ENCODE measurements at places on chromosomes 13 and 19.
A peak's percentile ranks its signal among the peaks of the same experiment; 100 is the strongest.

GRCh38 chr19:32880622-32881021 lies 11.1 kb upstream of the SLC7A9 start:
- no peak for DNase-seq

GRCh38 chr13:66225072-66225471 lies 1005.1 kb downstream of the PCDH9 start:
- no peak for DNase-seq

- no peak for DNase-seq
Observed at GRCh38 chr19:29529646-29530539, 4.1 kb downstream of the VSTM2B start.

- DNase-seq: no peak
Observed at GRCh38 chr19:32174386-32175113, 170.9 kb upstream of the ZNF507 start.

DNA sequence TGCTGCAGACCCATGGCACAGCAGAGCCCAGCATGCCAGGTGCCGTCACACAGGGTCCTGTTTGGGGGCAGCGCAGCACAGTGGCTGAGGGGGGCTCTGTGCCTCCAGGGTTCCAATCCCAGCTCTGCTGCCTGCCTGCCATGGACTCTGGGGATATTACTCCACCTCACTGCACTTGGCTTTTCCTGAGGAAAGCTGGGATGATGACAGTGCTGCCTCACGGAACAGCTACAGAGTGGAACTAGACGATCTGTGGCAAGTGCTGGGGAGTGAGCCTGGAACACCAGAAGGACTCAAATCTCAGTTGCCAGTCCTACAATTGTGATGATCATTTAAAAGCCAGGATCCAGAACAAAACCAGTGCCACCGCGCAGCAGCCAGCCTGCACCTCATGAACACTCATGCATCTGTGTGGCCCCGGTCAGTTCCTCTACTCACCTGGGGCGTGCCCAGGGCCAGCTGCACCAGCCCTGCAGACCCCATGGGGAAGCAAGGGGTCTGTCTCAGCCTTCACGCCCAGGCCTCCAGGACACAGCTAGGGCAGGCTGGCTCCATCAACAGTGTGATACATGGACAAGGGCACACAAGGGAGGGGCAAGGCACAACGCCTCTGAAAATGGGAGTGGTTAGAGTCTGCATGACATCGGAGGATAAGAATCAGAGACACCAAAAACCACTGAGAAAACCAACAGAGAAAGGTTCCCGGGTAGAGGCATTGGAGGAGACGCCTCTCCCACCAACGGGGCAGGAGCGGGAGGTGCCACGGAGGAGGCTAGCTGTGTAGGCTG lies 55.2 kb downstream of the ATP7B start:
- DNase-seq: no peak

DNA sequence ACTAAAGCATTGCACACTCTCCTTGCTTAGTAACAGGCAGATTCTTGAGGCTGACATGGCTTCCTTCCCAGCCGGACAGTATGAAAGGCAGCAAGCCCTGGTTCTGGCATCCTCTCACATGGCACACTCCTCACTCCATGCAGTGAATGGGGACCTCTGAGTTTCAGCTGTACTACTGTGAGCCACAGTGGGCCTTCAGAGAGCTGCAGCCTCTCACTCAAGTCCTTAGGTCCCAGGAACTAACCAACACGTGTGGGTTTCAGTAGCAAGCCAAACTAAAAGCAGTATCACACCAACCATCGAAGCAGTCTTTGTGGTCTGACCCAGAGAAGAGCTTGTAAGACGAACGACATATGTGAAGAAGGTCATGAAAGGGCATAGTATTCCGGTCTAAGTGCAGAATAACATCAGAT lies 128.2 kb downstream of the TBC1D4 start:
- no peak for DNase-seq

- no peak for DNase-seq
Observed at GRCh38 chr13:96299235-96299634, 209.3 kb downstream of the HS6ST3 start.

- DNase-seq: no peak
Observed at GRCh38 chr13:20035130-20035529, 76.6 kb downstream of the ZMYM2 start.

DNA sequence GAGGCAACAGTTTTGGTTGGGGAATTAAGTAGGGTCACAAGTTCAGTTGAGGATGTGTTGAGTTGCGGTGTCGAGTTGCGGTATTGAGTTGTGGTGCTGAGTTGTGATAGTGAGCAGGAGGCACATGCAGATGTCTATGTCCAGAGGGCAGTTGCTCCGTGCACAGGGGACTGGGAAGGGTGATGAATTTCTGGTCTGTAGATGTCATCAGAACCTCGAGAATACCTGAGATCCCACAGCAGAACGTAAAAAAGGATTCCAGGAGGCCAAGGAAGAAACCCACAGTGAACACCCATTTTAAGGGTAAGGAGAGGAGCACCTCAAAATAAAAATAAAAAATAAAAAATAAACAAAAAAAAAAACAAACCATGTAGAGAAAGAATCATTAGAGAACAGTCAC lies 354.4 kb upstream of the ARGLU1 start:
- DNase-seq: no peak

DNA sequence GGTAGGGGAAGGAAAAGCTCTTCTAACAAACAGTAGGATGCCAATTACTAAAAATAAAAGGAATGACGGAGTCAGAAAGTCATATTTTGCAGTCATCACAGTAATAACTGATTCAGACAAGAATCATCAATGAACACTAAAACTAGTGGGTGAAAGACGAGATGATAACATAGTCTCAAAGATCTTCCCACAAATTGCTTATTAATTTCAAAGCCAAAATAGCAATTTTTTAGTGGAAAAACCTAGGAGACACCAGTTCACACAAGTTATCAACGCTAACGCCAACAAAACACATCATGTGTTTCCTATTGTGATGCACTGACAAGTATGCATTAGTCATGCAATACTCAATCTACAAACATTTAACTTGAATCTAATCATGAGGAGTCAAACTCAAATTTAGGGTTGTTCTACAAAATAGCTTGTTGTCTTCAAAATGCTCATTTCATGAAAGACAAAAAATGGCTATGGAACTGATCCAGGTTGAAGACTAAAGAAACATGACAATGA lies 18.6 kb downstream of the ZNF233 start:
- no peak for DNase-seq

GRCh38 chr13:106115081-106115480 lies 420.4 kb downstream of the EFNB2 start:
- DNase-seq: no peak

- DNase-seq: no peak
Observed at GRCh38 chr13:111283457-111283856, 37.0 kb upstream of the TEX29 start.

- DNase-seq: no peak
Observed at GRCh38 chr13:60790620-60791019, 393.6 kb downstream of the TDRD3 start.

DNA sequence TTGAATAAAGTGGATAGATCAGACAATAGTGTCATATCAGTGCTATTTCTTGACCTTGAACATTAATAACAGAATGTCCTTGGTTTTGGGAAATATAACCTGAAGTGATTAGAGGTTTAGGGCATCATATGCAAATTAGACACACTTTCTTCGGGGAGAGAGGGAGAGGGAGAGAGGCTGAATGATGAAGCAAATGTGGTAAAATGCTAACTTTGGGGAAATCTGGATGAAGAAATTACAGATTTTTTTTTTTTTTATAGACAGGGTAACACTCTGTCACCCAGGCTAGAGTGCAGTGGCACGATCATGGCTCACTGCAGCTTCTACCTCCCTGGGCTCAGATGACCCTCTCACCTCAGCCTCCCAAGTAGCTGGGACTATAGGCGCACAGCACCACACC lies 3.9 kb upstream of the NCR1 start:
- DNase-seq: peak; percentile 17

DNA sequence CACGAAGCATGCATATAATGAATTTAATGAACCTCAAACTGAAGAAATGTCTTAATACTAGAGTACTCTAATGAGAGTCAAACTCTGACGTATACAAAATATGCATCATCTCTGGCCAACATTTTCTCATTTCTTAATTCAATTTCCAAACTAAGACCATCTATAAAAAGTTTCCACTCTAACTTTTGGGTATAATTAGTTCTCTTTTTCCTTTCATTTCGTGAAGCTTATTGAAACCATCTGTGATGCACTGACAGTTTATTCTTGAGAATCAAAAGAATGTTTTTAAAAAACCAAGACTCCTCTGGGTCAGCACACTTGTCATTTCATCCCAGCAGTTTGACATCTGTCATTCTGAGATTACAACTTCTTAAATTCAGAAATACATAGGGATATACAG lies 90.0 kb downstream of the CAB39L start:
- DNase-seq: no peak

- DNase-seq: peak; percentile 6
Observed at GRCh38 chr13:91238036-91238435, 109.5 kb upstream of the MIR17HG start.

DNA sequence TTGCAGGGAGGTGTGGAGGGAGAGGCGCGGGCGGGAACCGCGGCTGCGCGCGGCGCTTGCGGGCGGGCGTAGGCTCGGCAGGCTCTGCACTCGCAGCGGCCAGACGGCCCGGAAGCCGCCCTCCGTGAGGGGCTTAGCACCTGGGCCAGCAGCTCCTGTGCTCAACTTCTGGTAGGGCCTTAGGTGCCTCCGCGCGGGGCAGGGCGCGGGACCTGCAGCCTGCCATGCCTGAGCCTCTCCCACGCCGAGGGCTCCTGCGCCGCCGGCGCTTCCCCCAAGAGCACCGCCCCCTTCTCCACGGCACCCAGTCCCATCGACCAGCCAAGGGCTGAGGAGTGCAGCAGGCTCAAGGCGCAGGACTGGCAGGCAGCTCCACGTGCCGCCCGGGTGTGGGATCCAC lies 940.8 kb upstream of the PCDH9 start:
- DNase-seq: no peak

DNA sequence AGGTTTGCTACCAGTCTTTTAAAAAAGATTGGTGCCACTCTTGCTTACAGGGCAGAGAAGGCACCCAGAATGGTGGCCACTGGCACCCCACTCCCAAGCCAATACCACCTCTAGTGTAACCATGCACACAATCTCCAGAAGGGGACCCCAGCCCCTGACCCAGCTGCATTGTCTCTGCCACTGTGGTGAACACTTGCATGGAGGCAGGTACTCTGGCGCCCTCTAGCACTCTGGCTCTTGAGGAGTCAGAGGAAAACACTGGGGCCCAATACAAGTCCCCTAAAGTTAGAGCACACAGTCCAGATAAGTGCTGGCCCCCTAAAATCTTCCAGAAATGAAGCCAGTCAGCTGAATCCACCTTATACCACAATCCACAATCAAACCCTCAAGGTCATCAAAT lies 6.0 kb downstream of the ERVV-1 start:
- DNase-seq: no peak

GRCh38 chr13:100483841-100484381 lies 104.7 kb downstream of the GGACT start:
- DNase-seq: no peak

GRCh38 chr19:53880711-53881481 lies 1.1 kb upstream of the PRKCG start:
- DNase-seq: peak; percentile 37

GRCh38 chr13:21218351-21219035 lies 42.0 kb downstream of the MRPL57 start:
- no peak for DNase-seq

GRCh38 chr19:34128558-34129250 lies 43.6 kb upstream of the LSM14A start:
- no peak for DNase-seq

DNA sequence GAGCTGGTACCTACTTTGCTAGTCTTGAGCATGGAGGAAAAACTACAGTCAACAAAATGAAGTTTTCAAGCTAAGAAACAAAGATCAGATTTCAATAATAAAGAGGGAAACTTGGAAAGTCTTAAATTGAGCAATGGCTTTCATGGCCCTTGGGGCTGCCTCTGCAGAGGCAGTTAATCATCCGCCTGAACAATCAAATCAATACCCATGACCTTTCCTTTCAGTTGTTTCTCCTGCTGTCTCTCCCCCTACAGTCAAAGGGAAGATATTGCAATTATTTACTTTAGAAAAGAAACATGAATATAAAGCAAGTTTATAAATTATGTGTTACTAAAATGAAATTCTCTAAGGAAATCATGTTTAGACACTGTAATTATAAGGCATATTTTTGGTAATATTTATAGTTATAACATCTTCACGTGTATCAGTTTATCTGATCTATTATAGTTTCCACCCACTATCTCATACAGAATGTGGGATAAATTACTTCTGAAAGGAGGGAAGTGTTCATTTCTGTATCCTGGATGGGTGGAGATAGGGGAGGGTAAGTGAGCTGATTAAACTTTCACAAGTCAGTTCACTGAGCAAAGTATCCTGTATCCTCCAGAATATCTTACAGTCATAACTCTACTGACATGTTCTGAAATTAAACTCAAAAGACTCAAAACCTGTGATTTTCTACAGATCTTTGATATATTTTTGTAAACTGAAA lies 72.4 kb upstream of the TSC22D1 start:
- DNase-seq: peak; percentile 59

- DNase-seq: no peak
Observed at GRCh38 chr13:99564386-99564785, 63.1 kb downstream of the TM9SF2 start.

DNA sequence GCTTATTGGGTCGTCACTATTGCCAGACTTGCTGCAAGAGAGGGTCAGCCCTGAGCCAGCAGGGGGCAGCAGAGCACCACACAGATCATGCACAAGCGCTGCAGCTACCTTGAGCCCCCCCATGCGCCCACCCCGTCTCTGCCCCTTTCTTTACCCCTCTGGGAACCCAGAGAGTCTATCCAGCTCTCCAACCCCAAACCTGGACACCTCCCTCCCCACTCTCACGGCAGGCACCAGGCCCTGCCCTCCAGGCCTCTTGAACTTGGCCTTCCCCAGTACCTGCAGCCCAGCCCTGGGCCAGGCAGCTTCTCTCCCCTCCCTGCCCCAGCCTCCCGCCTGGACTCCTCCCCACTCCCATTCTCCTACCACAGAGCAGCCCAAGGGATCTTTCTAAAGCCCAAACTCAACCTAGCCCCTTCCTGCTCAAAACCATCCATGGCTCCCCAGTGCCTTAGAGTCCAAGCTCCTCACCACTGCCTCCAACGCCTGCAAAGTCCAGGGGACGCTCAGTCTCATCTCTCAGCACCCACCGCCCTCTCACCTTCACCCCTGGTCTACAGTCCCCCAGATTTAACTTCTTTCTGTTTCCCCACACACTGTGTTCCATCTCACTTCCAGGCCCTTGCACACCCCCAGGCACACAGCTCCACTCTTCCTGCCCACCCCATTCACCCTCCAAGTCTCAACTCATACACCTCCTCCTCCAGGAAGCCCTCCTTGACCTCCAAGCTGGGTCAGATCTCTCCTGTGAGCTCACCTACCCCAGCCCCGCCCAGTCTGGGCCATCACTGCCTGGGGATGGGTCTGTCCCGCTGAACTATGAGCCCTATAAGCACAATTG lies 9.4 kb upstream of the CEACAM16 start:
- peak; percentile 80 for DNase-seq

- DNase-seq: no peak
Observed at GRCh38 chr13:106696140-106696539, 128.2 kb upstream of the ARGLU1 start.

All from suppressor macrophage treated with lipopolysaccharide for 4 hours (primary cell).